ENCODE measurements at places on chromosomes 11 and 22.
A peak's percentile ranks its signal among the peaks of the same experiment; 100 is the strongest.

GRCh38 chr11:45152740-45153595 lies 6.5 kb downstream of the PRDM11 start:
- DNase-seq: no peak

GRCh38 chr11:120907971-120908370 lies 115.9 kb upstream of the TBCEL start:
- no peak for DNase-seq

- DNase-seq: no peak
Observed at GRCh38 chr11:77502346-77502905, 28.5 kb upstream of the PAK1 start.

DNA sequence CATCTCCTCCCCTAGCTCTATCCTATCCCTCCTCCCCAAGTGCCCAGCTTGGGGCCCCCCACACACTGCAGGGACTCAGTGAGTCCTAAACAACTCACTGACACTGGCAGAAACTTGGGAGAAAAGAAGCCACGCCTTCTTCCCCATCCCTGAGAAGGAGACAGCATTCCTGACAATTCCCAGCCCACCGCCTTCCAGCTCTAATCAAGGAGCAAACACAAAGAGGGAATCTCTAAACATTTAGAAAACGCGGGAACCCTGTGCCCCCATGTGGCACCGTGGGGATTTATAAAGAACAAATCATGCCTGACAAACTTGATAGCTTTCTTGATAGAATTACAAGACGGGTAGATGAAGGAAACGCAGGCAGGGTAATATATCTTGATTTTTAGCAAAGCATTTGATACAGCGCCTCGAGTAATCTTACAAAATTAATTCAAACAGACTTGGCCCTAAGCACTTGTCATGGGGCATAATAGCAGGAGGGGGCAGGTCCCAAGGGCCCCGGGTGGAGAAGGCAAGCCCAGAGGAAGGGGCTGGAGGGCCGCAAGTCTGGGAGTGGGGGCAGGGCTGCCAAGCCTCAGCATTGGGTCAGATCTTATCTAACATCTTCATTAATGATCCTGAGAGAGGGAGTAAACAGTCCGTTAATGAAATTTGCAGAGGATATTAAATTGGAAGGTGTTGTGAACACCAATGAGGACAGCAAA lies 4.5 kb downstream of the CHST1 start:
- DNase-seq: no peak

- no peak for DNase-seq
Observed at GRCh38 chr22:46064966-46065666, 85.2 kb upstream of the PPARA start.

- DNase-seq: no peak
Observed at GRCh38 chr22:44256085-44256484, 56.7 kb downstream of the SHISAL1 start.

DNA sequence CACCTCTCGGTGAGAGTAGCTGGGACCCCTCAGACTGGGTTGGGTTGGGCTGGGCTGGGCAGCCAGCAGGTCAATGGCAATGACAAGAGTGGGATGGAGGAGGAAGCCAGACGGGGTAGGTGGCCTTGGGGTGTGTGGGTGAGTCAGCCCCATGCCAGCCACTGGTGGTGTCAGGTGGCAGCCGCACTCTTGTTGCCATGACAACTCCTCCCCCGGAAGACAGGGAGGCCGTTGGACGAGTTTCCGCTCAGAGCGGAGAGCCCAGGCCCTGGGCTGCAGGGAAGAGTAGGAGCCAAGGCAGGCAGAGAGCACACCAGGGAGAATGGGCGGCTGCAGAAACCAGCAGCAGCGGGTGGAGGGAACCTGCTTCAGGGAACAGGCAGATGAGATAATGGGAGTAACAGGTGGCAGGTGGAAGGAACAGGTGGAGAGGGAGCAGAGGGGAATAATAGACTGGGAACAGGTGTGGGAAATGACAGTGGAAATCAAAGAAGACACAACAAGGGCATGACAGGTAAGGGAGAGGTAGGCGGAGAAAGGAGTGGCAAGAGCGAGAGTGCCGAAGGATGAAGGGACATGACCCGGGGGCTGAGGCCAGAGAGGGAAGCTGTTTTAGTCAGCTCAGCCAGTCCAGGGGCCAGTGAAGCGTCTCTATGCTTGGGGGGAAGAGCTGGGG lies 8.7 kb downstream of the SPTBN2 start:
- no peak for DNase-seq

DNA sequence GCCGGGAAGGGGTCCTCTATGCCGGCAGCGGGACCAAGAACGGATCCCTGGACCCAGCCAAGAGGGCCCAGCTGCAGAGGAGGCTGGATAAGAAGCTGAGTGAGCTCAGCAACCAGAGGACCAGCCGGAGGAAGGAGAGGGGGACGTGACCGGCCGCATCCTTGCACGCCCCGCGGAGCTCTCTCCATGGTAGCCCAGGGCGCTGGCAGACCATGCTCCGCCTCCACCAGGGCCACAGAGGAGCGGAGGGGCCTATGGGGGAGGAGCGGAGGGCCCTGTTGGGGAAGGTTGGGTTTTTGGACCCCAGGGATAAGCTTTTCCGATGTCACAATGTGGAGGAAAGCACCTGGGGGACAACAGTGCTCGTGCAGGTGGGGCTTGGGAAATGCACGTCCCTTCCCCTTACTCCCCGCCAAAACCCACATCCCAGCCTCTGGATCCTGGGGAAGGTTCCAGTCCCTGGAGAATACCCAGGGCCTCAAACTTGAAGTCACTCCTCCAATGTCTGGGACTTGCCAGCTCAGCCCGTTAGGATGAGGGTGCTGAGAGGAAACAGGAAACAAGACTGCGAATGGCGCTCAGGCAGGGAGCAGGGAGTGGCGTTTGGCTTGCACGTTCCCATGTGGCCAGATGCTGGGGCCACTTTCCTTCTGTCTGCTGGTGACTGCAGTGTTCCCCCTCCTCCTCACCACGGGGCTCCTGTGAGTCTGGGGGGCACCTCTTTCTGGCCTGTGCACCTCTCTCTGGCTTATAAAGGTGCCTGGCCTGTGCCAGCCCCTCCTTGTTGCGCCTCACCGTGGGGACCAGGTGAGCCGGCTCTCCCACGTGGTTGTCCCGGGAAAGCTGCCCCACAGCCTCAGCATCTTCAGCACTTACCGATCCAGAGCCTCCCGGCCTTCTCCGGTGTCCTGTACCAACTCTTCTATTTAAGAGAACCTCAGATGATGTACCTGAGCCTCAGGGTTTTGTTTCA lies 36.2 kb downstream of the IGHMBP2 start:
- no peak for DNase-seq

- no peak for DNase-seq
Observed at GRCh38 chr22:30305906-30306626, 16.8 kb upstream of the CASTOR1 start.

GRCh38 chr11:26227301-26227746 lies 104.6 kb upstream of the ANO3 start:
- DNase-seq: peak; percentile 80

DNA sequence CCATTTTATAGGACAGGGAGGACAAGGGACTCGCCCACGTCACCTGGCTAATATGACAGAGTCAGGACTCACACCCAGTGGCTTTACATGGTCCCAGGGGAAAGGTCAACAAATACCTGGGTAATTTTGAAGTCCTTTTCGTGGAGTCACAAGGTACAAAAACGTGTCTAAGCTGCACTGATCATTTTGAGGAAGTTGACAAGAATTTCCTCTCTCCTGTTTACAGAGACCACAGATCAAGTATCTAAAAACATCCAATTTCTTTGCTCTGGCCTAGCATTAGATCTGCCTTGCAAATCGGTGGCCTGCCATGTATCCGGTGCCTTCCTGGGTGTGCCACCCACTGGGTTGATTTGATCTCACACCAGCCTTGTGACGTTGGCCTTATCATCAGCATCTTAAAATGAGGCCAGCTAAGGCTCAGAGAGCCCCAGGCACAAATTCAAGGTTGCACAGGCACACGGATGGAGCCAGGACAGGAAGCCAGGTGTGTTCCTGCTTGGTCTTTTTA lies 17.6 kb downstream of the GDPD5 start:
- no peak for DNase-seq

DNA sequence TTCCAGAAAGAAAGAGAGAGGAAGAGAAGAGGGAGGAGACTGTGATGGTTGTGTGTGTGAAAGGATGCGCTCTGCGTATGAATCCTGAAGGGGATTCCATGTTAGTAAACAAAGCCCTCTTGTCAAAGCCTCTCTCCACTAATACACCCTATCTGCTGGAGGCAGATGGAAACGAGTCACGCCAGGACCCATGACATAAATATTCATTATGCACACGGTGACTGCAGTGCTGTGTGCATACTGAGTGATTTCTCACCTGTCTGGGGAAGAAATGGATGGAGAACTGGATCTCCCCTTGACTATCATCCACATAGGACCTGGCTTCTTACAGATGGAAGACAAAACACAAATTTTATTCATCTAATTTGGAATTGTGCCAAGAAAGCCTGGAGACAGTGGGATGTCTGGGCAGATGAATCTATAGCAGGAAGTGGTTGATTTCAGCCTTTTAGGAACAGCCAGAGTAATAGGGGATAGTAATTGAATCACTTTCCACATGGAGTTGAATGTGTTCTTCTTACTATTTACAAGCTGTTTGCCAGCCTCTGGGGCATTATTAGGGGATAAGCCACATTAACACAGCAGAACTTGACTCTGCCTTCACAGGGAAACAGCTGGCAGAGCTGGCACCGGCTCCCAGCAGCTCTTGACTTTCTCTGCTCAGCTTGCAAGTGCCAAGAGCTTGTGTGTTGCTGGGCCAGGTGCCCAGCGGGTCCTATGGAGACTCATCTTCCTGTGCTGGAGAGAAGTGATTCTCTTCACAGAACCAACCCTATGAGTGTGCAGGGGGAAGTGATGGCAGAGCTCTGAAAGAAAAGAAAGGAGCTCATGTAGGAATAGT lies 9.0 kb downstream of the MTNR1B start:
- no peak for DNase-seq

DNA sequence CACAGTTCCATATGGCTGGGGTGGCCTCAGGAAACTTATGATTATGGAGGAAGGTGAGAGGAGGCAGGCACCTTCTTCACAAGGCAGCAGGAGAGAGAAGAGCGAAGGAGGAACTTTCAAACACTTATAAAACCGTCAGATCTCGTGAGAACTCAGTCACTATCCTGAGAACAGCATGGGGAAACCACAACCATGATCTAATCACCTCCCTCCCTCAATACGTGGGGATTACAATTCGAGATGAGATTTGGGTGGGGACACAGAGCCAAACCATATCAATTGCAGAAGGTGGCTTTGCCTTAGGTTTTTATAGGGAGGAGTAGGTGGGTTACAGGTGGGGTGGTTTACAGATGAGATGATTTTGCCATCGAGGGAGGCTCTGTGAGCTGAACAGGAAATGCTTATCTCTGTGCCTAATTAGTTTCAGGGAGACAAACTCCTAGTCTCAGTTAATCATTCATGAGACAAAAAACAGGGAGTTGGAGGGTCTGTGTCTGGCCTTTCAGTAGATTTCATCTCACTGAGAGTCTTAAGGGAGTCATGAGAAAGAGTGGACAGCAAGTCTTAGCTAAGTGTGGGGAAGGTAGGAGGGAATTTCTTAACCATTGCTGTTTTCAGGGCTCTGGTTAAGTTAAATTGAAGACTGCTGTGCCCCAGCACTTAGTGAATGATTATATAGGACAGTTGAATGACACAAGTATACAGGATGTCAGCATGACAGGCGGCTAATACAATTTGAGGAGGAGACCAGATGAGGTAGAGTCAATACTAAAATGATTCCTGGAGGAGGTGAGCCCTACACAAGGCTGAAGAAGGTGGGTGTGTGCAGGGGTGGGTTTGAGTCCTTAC lies 47.7 kb downstream of the CWC15 start:
- no peak for DNase-seq

DNA sequence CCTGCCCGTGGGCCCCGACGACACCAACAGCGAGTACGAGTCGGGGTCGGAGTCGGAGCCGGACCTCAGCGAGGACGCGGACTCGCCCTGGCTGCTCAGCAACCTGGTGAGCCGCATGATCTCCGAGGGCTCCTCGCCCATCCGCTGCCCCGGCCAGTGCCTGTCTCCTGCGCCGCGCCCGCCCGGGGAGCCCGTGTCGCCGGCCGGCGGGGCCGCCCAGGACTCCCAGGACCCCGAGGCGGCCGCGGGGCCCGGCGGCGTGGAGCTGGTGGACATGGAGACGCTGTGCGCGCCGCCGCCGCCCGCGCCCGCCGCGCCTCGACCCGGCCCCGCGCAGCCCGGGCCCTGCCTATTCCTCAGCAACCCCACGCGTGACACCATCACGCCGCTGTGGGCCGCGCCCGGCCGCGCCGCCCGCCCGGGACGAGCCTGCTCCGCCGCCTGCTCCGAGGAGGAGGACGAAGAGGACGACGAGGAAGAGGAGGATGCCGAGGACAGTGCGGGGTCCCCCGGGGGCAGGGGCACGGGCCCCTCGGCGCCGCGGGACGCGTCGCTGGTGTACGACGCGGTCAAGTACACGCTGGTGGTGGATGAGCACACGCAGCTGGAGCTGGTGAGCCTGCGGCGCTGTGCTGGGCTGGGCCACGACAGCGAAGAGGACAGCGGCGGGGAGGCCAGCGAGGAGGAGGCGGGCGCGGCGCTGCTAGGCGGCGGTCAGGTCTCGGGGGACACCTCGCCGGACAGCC lies 3.8 kb downstream of the MAPK8IP2 start:
- no peak for DNase-seq

- no peak for DNase-seq
Observed at GRCh38 chr11:114254571-114255146, 41.5 kb upstream of the NNMT start.

Measured in AG09309 (cell line).